Suppressor macrophage treated with lipopolysaccharide for 1 hour (primary cell): ENCODE measurements at places on chromosomes 5 and 9.

GRCh38 chr5:168300326-168301182 lies 9.1 kb downstream of the WWC1 start:
- DNase-seq = no peak

DNA sequence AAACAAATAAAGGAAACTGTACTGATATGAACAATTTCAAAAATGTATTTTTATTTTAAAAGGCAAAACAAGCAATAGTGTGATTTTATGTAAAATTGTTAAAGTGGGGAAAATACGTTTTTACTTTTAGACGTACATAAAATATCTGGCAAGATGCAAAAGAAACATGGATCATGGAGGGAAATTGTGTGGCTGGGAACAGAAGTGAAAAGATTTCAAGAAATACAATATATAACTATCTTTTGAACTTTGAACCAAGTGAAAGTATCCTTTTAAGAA lies 1.5 kb upstream of the ZNF367 start:
- DNase-seq = no peak

DNA sequence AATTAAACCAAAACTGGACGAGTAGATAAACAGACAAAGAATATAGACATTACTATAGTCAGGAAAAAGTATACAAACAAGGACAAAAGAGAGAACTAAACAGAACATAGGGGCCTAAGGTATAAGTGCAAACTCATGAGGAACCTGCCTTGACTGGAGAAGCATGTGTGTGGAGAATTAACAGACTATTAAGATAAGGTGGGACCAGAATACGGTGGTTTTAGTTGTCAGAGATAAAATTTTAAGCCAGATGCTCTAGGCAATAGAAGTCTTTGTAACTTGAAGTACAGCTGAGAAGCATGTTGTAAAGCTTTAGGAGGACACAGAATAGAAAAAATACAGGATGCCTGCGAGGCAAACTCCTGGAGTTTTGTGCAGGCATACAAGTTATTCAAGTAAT lies 707.1 kb downstream of the PTPRD start:
- DNase-seq = no peak

DNA sequence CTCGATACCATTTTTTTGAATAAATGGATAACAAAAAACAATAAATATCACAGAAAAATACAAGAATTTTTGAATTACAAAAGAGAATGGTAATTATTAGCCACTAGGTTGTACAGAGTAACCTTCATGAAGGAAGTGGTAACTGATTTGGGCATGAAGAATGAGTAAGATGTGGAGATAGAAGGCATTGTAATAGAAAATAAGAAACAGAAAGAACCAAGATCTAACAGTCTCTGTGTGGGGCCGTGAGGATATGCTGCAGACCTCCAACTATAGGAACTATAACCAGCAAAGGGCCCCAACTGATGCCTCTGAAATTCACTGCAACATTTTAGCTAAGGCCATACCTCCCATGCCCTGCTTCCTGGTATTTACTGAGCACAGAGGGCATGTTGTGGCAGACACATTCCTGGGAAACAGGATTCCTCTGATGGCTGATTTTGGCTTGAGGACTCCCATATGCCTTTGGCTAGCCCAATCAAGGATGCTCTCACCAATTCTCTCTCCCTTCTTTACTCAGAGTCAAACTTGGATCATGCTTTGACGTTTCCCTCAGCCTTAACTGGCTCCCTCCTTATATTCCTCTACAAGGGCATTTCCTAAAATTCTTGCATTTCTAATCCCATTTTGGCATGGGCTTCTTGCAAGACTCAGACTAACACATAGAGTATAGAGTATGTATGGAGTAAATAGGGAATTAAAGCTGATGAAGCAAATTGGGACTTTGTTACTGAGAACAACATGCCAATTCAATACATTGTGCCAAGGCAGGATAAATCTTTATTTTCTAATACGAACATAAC lies 208.9 kb downstream of the PDE4D start:
- DNase-seq = no peak

GRCh38 chr9:71594541-71594940 lies 173.8 kb downstream of the CEMIP2 start:
- no peak for DNase-seq

- DNase-seq = peak; percentile 60
Observed at GRCh38 chr5:120164986-120165385, 299.1 kb upstream of the PRR16 start.

DNA sequence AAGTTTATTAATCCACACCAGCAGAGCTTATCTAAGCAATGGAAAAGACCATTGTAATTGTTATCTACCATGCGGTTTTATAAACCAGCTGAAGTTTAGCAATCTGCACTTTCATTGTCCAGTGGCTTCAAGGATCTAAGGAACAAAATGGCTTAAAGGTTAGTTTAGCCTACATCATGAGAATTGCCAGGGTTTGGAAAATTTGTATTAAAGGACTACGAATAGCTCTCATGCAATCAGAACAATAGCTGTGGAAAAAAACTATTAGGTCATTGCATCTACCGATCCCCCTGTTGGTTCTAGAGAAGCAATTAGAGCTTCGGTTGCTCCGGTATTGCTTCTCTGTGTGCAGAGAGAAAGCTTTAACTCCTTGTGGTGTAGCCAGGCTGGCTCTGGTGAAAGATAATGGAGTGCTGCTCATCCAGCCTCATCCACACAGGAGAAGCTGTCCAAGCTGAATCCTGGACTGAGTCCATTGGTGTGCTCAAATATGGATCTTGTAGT lies 86.3 kb upstream of the SLC12A2 start:
- DNase-seq = no peak

DNA sequence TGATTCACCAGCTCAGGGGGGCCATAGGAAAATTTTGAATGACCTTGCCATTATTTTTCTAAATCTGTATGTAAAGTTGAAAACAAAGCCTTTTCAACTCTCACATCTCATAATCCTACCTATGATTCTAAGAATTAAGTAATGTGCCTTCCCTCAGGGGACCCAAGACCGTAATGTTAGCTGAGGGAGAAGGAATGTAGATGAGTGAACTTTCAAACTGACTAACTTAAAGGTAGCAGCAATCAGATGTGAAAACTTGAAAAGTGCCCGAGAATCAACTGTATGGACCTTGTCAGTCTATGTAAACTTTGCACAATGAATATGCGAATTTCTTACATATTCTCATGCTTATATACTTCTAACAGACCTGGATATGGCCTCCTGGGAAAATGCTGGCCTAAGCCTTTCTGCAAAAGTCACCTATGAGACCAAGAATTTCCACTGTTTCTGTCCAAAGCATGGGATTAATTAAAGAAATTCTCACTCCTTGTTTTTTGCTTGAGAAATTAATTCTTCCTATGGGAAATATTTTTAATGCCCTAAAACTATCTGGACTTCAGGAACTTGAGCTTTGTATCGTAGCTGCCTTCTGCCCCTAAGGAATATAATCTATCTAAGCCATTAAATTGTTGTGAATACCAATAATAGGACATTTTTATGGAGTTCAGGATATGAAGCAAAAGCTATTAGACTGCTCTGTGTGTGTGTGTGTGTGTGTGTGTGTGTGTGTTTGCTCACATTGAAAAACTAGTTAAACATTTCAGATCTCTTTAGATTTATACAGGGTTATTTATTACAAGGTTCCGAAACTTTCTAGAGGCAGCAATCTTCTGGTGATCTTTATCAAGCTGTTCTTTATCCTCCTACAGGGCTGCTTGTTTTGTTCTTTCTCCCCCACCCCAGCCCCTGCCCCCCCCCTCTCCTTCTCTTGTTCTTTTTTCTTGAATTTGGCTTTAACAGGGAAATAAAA lies 169.1 kb upstream of the CLINT1 start:
- DNase-seq = no peak
